CD8-positive, alpha-beta memory T cell (primary cell): ENCODE measurements at places on chromosomes 11 and 22. TPM values are rescaled to one million over a fixed set of nuclear protein-coding genes. Genes with fewer than 3 reads are reported as not detected.

Gene CTTN
- 19.3 TPM for total RNA-seq

Gene CHRDL2
- not detected for total RNA-seq

Gene FAM118B
- total RNA-seq, result 19.0 TPM

Gene HOATZ
- total RNA-seq, result not detected

Gene MAJIN
- not detected for total RNA-seq

Gene RFPL1
- total RNA-seq, result not detected

DNA sequence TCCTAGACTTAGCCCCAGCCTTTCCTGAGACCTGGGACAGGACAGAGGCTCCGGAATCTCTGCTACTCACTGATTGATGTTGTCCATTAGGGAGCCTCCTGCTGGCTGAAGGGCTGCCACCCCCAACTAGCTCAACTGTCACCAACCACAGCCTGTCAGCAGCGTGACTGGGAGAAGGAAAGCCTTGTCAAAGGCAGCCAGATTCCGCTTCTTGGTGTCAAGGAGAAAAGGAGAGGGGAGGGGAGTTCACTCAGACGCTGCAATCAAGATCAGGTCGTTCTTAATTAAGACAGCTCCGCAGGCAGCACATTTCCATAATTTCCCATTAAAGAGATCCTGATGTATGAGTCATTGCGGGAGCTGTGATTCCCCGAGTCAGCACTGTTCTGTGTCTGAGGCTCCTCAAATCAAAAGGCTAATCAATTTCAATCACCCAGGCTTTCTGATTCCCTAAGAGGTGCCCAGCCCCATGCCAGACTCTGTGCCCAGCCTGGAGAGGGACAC is 152.8 kb upstream of the ZBED5 start:
- no peak for DNase-seq

DNA sequence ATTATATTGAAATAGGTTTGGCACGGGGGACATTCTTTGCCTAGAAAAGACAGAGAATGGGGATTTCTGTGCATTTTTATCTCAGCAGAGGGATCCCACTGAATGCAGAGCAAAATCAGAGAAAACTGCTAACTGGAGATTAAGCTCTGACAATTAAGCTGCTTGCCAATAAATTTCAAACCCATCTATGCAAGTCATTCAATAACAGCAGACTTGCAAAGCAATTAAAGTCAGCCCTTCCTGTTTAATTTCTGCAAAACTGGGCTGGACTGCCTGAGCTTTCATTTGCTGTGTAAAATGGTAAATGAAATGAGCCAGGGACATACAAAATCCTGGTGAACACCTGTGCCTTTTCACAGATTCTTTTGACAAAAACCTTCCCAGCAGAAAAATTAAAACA is 1273.9 kb upstream of the CNTN5 start:
- no peak for DNase-seq

- DNase-seq, result no peak
Measured at GRCh38 chr22:20528405-20528978, 21.1 kb downstream of the MED15 start.

DNA sequence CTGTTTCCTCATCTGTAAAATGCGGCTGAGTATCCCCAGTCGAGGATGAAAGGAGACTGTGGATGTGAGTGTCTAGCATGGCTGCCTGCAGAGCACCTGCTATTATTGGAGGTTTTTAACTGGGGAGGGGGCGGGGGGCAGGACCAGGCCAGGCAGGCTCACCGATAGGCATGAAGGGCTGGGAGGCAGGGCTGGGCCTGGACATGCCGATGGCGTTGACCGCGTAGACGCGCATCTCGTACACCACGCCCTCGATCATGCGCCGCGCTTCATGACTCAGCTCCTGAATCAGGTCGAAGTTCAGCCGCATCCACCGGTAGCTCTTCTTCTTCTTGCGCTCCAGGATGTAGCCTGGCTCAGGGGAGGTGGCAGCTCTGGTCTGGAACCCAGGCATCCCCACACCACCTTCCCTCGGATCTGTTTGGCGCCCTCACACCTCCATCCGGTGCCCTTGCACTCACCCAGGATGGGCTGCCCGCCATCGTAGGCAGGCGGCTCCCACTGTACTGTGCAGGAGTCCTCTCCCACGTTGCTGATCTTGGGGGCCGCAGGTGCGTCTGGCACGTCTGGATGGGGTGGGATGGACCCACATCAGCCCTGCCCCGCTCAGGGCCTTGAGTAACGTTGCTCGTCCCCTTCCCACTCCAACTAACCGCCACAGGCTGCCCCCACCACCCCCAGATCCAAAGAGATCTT is 15.1 kb downstream of the MYBPC3 start:
- DNase-seq, result no peak

GRCh38 chr11:132895340-132895739 is 637.0 kb downstream of the OPCML start:
- no peak for DNase-seq

DNA sequence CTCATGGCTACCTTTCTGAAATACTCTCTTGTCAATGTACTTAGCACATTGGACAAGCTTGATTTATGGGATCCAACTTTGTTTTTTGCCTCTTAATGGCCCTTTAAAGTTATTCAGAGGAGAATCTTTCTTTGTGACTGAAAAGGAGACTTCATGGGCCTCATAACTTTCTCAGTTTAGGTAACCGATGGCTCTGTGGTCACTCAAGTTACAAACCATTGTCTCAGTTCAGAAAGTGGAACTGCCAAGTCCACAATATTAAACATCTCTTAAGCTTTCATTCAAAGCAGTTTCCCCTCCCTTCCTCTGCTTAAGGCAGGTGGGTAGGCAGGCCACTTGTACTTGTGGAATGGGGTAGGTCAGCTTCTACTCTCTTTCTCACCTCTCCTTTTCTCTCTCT is 12.3 kb upstream of the ARL14EP start:
- DNase-seq, result no peak

DNA sequence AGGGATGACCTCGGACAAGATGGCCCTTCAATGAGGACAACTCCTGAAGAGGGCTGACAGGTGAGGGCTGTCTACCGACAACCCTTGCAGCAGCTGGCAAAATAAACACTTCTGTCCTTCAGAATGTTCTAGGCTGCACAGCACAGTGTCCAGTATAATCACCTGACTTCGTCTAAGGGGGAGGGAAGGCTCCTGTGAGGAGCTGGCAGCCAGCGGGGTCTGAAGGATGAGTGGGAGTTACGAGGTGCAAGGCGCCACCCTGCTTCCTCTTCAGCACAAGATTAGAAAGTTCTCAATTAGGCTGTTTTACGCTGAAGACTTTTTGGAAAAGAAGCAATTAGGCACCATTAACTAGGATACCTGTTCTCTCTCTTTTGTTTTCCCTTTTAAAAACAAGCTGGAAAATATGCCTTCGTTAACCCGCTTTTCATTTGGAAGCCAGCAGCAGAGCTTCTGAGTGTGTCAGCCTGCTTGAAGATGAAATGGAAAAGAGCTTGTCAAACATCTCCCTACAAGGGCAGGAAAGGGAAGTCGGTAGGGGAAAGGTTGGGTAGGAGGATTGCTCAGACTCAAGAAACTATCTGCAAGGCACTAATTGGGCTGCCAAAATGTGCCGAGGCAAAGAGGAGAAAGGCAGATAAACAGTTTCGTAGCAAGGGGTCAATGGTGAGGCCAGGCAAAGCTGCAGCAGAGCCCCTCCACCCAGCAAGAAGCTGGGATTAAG is 592.2 kb upstream of the CADM1 start:
- DNase-seq, result no peak

DNA sequence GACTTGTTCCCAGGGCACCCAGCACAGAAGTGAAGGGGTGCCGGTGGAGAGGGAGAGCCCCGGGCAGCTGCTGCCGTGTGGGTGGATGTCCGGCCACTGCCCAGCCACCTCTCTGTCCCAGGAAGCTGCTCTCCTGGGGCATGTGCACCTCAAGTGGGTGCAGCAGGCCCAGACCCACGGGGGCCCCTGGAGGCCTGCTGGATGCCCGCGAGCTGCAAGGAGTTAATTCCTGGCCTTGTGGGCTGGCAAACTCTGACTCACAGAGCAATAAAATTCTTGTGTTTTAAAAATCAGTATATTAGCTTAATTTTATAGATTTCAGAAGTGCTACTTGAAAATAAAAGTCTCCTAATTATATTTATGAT is 37.4 kb upstream of the KCNQ1OT1 start:
- DNase-seq, result no peak

DNA sequence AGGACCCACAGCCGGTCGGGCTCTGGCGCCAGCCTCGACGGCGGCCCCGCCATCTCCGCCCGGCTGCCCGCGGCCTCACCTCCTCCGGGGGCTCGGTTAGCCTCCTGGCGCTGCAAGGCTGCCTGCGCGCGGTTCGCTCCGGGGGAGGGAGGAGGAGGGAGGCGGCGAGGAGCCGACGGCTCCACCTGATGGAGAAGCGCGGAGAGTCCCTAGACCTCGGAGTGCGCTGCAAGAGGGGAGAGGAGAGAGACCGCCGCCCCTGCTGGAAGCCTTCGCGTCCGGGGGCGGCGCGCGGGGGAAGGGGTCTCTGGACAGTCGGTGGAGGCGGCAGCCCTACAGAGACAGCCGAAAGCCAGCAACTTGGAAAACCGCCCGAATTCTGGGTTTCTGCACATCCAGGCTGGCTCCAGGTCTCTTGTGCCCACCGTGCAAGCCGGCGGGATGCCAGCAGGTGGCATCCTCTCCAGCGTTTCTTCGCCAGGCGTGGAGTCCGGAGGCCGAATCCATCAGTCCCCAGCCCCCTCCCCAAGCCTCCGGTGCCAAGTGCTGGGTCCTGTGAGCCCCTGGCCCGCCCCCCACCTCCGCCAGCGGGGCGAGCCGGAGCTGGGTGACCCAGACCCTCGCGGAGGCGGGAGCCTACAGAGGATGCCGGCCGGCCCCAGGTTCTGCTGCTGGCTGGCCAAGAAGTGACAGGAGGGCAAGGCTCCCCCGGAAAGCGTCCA is 2.9 kb upstream of the KIRREL3 start:
- no peak for DNase-seq

DNA sequence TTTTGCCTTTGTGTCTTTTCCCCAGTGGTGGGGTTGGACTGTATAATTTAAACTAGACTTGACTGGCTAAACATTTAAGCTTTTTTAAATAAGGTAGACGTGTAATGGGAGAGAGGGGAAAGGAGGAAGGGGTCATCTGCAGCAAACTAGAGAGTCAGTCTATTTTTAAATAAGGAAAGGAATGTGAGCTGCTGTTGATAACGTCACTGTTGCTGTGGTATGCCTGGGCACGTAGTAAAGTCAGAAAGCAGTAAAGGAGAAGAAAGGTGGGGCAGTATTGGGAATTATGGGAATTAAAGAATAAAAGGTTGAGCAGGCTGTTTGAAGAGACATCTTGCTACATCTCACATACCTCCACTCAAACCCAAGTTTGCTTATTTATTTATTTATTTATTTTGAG is 80.4 kb upstream of the FSHB start:
- no peak for DNase-seq

- no peak for DNase-seq
Measured at GRCh38 chr11:58647141-58647699, 24.8 kb downstream of the CNTF start.

DNA sequence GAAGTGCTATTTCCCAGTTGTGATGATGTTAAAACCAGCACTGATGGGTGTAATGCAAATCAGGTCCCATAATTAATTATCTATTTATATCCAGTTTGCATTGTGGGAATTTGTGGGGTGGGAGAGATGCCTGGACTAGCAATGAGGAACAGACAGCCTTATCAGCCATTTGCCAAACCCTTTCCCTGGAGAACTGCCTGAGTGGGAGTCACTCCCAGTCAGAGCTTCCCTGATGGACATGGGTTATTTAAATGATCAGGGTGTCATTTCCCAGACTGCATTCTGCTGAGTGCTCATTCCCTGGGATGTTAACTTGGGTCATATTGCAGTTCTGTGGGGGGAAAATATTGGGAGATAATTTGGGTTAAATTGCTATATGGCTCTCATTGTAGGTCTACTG is 168.5 kb downstream of the NAV2 start:
- no peak for DNase-seq

DNA sequence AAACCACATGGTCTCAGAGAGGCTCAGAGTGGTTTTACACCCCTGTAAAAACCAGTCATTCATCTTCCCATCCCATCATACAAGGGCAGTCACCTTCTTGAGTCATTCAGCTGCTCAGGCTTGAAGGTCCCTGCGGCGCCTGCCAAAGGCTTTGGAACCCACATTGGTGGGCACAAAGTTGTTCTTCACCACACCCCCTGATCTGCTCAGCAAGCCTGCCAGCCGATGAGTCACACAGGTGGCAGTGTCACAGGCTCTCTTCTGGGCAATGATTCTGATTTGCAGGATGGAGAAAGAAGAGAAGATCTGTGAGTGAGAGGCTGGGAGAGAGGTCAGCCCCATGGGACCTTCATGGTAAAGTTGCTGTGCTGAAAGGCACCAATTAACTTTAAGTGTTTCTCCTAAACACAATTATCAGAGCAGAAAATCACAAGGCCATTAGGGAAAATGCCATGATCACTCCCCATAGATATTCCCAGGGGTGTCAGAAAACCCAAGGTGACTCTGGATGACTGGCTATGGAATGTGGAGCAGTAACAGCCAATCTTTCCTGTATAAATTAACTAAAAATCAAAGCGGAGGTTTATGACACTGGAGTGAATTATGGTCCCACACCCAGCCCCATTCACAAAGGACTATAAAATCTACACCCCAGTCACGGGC is 4.4 kb downstream of the CALCA start:
- DNase-seq, result no peak

DNA sequence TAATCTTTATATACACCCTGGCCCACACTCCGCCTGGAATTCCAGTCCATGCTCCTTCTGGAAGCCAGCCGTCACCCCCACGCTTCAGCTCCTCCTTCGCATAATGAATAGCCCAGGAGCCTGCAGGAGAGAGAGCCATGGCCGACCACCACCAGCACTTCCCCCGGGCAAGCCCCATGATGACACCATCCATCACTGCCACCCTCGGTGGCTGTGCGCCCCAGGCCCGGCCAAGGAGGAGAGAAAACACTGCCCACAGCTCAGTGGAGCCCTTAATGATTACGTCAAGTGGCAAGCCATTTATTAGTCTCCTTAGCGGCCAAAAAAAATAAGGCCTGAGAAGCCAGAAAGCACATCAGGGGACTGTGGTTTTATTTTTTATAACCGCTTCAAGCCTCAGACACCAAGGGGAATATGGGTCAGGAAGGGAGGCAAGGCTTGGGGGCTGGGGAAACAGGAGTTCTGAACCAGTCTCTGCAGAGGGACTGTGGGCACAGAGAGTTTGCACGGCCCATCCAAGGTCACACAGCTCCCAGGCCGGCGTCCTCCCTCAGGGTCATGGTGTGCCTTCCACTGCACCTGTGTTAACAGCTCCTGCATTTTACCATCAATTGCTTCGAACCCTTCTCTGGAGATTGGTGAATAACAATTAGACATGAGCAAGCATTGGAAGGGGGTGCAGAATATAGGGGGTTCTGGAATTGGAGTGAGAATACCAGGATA is 134.3 kb downstream of the MN1 start:
- no peak for DNase-seq

GRCh38 chr22:50245214-50246072 is 620 bp upstream of the TUBGCP6 start:
- no peak for DNase-seq

- no peak for DNase-seq
Measured at GRCh38 chr22:16955678-16956210, 52.3 kb downstream of the GAB4 start.

DNA sequence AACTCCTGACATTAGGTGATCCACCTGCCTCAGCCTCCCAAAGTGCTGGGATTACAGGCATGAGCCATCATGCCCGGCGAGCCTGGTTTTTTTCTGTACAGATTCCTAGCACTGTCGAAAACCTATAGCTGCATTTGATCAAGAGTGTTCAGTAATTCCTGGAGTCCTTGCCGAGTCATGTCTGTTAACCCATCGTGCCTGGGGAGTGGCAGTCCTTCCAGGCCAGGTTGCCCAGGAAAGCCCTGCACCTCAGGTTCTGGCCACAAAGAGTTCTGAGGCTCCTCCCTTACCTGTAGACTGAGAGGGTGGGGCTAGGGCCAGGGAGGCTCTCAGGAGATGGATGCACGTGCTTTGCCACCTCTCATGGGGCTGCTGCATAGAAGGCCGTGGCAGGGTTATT is 17.0 kb downstream of the YDJC start:
- no peak for DNase-seq
